Stimulated activated CD4-positive, alpha-beta T cell treated with anti-CD3 and anti-CD28 coated beads, Interleukin-4, amount 100 ng/mL, for 4 hours (primary cell): ENCODE measurements at places on chromosomes 6 and 20.

DNA sequence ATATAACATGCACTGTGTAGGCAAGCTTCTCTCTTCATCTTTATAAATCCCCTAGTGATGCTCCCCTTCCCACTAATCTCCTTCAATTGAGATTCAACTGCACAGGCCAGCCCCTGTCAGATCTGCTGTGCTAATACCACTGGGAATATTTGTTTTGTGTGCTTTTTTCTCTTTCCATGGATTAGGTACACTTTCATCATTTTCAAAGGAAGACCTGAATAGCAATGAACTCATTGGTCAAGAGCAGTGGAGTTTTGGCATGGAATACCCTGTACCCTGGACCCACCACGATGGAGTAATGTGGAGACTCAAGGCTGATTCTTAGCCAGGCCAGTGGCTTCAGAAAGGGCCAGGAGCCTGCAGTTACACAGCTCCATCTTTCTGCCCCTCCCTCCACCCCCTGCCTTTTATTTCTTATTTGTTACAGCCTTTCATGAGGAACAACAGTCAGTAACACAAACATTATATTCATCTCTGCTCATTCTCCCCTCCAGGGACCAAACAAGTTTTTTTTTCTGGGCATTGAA lies 75.4 kb upstream of the KCNG1 start:
- no peak for DNase-seq

DNA sequence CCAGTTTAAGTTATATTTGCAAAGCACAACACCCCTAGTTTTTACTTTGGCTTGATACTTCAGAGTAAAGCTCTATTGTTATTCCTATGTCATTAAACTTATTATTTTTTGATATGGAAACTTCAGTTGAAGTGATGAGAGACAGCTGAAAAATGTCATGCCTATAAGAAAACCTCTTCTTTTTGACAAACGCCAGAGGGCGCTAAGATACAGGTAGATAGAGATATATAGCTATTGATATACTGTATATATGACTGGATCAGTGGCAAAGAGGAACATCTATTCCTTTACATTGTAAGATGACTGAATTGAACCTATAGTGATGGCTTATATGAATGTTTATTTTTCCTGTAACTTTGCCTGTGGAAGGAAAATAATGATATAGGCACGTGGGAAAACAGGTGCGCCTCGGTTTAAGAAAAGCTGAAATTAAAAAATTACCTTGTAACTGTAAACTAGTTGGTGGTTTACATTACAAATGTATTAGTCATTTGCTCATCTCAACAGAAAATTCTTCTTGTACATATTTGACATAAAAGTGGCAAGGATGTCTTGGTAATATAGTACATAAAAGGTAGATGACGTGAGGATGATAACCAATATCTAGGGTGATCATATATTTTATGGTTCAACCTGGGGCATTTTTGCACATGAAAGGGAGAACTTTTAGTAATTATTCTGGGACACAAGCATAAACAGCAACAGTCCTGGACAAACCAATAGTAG lies 74.1 kb downstream of the LAMA4 start:
- DNase-seq: no peak

DNA sequence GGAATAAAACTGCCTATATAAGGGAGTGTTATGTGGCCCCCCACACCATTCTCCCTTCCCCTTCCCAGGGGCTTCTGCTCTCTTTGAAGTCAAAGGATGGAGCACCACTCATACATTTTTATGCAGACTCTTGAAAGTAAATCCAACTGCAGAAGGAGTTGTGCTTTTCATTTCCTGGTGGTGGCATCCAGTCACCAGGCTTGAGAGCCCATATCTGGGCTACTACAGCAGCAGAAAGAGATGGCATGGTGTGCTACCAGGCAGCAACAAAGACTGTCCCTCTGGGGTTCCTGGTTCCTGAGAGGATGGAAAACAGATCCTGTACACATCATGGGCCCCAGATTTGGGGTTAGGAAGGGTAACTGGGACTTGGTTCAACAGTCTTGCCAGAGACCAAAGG lies 226.4 kb downstream of the CLIC5 start:
- DNase-seq: no peak

DNA sequence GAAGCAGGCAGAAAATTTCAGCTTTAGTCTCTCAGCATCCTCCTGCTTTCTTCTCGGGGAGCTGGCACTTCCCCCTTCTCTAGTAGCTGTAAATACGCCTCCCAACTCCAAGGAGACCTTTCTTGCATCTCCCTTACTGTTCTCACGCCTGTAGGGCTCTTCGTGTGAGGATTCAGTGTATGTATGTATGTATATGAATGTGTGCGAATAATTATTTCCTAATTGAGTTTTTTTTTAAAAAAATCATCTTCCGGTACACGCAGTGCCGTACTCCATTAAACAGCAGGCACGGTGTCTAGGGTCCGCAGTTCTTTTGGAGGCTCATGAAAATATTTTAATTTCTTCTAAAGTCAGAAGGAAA lies 85.4 kb downstream of the HFE start:
- no peak for DNase-seq

GRCh38 chr6:17630511-17631073 lies 30.5 kb downstream of the FAM8A1 start:
- no peak for DNase-seq

GRCh38 chr20:57900226-57900905 lies 190.6 kb upstream of the PMEPA1 start:
- no peak for DNase-seq

GRCh38 chr20:2402271-2402980 lies 21.7 kb downstream of the TGM6 start:
- no peak for DNase-seq

- DNase-seq: no peak
These were observed 62.0 kb downstream of the ZFP64 start for GRCh38 chr20:52129611-52130010.

DNA sequence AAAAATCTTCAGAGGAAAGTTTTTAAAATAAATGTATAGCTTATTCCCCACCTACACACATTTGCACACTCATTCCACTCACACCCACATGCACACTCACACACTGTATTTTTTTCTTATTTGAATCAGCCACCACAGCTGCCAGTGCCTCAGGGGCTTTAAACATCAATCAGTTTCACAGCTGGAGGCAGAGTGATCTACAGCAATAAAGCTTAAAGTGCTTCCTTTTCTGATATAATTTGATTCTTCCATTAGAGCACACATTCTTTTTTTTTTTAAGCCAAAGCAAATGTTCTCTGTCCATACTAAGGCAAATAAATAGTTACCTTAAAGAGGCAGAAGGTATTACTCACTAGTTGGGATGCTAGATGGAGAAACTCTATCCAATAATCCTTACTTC lies 498.8 kb upstream of the POU3F2 start:
- no peak for DNase-seq

- DNase-seq: no peak
These were observed 51.1 kb downstream of the MYLIP start for GRCh38 chr6:16179970-16180431.

- DNase-seq: no peak
These were observed 100.0 kb upstream of the MAN1A1 start for GRCh38 chr6:119449331-119450156.

DNA sequence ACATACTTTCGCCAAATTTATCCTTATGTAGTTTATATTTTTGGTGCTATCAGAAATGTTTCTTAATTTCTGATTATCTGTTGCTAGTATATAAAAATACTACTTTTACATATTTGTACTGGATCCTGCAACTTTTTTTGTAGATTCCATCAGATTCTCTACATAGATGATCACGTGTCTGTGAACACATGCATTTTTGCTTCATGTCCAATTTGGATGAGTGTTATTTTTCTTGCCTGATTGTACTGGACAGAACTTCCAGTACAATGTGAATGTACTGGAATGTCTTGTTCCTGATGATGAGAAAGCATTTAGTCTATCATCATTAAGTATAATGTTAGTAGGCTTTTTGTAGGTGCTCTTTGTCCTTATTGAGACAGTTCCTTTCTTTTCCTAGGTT lies 25.0 kb upstream of the SSR1 start:
- DNase-seq: no peak

- no peak for DNase-seq
These were observed 839.4 kb downstream of the MAFB start for GRCh38 chr20:39849664-39850063.

DNA sequence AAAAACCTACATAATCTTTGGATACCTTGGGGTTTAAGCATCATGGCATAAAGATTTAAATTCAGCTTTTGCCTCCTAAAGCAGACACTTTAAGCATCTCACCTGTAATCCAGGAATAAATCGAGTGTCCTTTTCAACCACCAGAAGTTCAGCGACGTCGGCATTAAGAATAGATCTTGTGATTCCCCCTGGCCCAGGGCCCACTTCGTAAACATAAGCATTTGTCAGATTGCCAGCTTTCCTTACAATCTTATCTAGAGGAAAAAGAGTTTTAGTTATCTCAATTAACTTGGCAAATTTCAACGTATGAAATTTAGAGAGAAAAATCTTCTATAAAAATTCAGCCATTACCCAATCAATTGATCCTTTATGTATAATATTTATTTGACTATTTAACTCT lies 3.2 kb downstream of the TFB1M start:
- no peak for DNase-seq

GRCh38 chr20:16446991-16447390 lies 126.3 kb downstream of the KIF16B start:
- no peak for DNase-seq

- no peak for DNase-seq
These were observed 7.1 kb downstream of the KIF13A start for GRCh38 chr6:17980329-17980728.

DNA sequence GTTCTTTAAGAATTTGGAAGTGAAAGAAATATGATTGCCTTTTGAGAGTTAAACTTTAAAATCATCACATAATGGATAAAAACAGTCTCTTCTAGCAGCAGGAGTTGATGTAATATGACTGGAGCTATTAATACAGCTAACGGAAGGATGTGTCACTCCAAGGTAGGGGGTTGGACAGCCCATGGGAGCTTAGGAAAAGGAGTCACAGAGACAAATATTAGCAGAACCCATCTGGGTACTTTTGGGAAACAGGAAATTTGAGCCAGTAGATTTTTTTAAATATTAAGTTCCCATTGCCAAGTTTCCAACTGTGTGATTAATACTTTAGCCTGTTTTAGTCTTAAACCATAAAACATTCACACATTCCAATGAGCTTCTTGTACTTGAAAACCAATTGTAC lies 164.7 kb upstream of the RIMS1 start:
- DNase-seq: no peak

- no peak for DNase-seq
These were observed 2.5 kb downstream of the GTF2H5 start for GRCh38 chr6:158170656-158171081.

- DNase-seq: no peak
These were observed 51.6 kb downstream of the CDH4 start for GRCh38 chr20:61303675-61304074.

- no peak for DNase-seq
These were observed 26.9 kb upstream of the FOXP4 start for GRCh38 chr6:41519305-41519744.

GRCh38 chr6:168250250-168250649 lies 69.3 kb downstream of the DACT2 start:
- DNase-seq: no peak

DNA sequence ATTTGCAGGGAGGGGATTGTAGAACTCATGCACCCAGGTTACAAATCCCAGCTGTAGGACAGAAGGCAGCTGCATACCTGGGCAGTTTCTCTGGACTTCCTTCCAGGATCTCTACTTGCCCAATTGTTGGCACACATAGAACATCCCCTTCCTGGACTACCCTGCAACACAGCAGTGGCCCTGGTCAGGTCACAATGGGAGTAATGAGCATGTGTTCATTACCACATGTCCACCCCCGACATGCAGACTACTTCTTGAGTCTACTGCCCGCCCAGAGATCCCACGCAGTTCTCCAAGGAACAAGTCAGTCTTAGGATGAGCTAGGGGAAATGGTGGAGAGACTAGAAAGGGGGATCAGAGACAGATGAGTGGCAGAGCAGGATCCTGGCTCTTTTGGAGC lies 5.1 kb downstream of the PEX6 start:
- DNase-seq: no peak

DNA sequence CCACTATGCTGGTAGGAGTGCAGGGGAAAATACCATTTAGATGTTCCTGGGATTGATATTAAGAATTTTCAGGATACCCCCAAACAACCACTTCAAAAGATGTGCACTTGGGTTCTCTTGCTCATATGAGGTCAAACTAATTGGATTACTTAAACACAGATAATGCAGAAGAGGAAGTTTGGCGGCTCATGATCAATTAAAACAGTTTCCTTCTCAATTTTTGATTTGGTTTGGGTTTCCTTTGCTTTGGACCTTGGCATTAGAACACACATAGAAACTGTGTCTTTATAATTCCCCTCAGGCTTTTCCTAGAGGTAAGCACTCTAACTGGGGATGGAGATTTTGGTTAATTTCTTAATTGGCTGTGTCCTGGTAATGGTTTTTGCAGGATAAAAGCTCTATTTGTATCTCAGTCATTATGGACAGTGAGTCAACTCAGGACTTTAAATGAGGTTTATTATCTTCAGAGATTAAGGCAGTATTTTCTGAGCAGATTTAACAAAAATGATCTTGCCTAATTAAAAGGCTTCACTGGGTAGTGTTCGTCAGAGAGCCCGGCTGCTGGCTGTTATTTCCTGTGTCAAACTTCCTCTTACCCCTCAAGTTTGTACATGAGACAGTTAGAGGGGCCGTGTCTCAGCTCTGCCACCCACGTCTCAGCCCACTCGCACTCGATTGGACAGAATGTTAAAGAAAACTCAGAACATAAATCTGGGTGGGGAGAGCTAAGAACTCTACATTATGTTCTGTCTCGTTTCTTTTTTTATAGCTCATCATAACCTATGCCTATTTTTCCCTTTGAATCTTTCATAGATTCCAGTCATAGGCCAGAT lies 50.3 kb upstream of the PREP start:
- peak; percentile 45 for DNase-seq

GRCh38 chr20:8803065-8803464 lies 265.8 kb upstream of the PLCB4 start:
- DNase-seq: no peak

DNA sequence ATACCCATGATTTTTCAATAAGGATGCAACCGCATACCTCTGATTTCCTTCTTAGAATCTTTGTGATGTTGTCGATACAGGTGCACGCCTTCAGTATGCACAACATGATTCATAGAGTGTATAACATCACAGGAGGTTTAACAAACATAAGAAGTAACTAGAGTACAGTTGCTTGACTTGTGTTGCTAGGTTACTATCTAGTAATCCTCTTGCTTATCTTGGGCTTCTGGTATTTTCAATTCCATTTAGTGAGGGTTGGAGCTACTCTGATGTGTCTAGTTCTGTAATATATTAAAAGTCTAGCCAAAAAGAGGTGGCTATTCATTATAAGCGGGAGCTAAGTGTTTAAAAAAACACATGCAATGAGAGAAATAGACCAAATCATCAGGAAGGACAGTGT lies 85.5 kb upstream of the TENT5A start:
- DNase-seq: no peak
